Stimulated activated naive CD4-positive, alpha-beta T cell (primary cell): ENCODE measurements at places on chromosomes 4 and X.

DNA sequence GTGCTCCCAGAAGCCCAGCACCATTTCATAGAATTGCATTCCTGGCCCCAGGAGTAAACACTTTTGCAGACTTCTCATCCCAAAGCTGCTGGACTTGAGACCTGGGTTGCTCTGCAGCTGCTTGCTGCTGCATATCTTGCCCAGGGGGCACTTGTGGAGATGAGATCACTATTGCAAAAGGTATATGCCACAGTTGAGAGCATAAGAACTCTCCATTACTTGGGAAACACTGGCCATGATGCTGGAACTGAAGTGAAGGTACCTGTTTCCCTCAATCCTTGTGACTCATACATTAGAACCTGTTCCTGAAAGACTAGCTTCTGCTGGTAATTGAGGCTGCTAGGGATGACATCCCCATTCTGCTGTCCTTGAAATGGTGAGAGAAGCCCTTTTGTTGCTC is 43.1 kb upstream of the WDR1 start:
- DNase-seq: no peak

GRCh38 chr4:141180991-141181761 is 39.5 kb upstream of the ZNF330 start:
- no peak for DNase-seq

- DNase-seq: no peak
Observed at GRCh38 chrX:132831336-132831973, 127.0 kb downstream of the HS6ST2 start.

DNA sequence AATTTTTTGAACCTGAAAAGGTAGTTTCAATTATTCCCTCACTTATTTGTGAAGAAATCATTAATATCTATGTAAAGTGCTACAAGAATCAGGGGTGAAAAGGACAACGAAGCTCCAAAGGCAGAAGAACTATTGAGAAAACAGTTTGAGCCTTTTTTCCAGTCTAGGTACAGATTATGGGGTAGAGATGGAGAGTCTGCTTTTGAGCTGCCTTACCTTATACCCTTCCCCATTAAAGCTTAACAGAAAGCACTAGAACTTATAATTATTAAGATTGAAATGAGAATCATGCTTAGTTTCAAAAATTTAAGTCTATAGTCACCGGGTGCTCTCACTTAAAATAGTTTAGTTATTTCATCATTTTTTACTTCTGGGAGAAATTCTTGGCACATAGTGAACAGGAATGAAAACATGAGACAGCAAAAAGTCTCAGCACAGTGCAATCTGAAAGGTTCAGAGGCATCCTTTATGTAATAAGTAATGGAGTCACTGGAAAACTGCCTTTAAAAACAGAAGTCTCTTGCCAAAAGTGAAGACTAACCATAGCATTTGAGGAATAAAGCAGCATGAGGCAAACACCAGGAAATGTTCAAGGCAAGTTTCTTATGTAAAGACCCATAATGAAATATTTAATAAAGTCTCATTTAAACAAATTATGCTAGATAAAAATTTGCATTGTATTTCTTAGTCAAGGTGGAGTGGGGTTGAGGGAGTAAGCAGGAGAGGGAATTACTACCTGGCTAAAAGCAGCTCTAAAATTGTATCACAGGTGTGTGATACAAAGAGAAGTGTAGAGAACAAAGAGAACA is 5.1 kb upstream of the DCLK2 start:
- DNase-seq: no peak

- DNase-seq: no peak
Observed at GRCh38 chrX:52277666-52278065, 91.2 kb upstream of the XAGE2 start.

DNA sequence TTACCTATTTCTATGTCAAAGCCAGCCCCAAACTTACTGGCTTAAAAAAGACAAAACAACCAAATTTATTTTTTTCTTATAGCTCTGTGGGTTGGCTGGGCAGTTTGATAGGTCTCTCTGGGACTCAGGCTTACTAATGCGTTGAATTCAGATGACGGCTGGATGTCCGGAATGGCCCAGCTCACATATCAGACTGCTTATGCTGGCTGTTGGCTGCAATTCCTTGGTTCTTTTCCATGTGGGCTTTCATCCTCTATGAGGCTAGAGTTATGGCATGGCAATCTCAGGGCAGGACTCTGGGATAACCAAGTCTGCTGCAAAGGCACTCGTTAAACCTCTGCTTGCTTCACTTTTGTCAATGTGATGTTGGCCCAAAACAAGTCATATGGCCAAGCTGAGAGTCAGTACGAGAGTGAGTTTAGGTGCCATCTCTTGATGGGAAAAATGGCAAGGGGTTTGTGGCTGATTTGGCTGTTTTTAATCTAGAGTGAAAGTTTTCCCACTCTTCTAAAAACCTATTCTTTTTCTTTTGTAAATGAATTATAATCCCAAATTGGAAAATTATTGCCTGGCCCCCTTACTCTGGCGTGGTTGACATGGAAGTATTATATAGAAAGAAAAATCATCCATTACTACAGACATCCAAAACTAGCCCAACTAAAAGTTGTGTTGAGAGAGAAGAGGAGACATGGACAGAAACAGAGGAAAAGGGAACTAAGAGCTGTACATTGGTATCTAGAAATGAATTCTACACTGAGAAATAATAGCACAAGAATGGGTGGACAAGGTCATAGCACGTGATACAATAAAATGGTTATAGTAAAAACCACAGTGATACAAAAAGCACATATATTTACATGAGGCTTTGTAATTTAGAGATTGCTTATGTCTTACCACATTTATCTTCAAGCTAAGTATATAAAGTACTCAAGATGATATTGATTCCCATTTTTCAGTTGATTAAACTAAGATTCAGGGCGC is 6.6 kb downstream of the PRIMPOL start:
- DNase-seq: no peak

DNA sequence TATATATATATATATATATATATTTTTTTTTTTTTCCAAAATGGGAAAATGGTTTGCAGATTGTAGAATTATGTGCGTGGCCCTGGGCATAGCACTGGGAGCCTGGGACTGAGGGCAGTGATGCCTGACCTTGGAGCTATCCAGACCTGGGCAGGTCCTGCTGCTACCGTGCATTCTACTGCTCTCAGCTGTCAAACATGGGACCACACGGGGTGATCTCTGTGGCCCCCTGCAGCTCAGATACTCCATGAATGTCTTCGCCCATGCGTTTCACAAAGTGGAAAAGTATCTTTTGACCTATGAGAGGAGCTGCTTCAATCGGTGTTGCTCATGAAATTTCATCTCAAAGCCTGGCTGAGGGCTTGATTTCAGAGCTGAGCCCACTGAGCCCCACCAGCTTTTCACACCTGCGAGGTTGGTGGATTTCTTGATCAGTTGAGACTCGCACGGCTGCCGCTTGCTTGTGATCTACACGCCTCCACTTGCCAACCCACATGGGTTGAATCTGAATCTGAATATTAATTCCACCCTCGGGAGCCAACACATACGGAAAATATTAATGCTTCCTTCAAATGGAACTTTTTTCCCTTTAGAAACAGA is 35.7 kb downstream of the ING2 start:
- DNase-seq: no peak

DNA sequence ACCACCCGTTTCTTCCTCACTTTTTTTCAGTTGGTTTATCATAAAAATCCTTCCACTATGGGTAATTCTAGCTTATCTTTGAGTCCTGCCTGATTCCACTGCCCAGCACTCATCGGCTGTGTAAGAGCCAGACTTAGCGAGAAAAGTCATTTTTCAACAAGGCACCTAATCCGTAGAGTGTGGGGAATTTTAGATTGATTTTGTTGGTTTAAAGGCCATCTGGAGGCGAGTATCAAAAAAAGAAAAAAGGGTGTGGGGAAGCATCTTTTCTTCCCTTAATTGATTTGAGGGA is 134.4 kb downstream of the TET2 start:
- DNase-seq: no peak

DNA sequence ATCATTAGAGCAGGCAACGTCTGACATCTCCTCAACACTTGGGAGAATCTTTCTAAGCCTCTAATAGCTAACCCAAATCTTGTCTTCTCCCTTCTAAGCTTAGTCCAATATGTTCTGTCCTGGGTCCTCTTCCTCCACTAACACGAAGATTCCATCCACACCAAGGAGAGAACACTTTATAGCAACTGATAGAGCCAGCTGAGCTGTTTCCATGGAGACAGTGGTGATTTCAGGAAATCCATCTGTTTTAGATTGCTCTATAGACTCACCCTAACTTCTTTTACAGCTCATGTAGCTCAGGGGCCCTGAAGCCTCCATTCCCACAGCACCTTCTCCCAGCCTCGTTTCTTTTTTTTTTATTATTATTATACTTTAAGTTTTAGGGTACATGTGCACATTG is 37.4 kb downstream of the SCD5 start:
- DNase-seq: no peak

DNA sequence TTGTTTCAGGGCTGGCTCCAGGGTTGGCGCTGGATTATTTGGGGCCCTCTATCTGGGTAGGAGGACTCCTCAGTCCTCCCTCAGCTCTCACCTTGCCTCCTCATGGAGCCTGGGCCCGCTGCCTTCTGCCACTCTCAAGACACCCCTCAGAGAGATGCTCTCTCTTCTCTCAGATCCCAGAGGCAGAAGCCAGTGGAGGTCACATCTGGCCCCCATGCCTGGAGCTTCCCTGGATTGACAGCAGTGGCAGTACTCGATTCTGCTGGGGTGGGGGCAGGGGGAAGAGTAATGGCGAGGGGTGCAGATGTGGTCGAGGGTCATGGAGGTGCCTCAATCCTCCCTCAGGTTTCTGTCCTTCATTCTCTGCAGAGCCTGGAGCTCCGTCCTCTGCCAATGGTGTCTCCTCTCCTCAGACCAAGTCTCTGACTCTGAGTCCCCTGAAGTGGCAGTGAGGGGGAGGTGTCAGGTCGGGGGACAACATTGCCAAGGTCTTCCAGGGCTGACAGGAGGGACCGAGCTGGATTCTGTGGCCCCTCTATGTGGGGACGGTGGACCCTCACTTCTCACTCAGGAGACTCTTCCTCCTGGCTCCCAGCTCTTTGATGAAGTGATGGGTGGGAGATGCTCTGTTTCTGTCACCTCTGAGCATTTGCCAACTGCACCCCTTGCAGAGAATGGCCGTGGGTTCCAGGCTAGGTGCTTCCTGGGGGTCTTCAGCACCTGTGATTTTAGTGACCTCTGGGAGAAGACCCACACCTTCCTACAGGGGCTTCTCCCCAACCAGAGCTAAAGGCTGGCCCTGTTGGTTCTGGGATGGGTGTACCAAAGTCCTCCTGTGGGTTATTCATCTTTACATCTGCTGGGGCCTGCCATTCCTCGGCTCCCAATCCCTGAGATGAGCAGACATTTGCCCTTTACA is 10.9 kb upstream of the HSFX1 start:
- no peak for DNase-seq

- DNase-seq: no peak
Observed at GRCh38 chrX:151099001-151099400, 77.4 kb upstream of the GPR50 start.

DNA sequence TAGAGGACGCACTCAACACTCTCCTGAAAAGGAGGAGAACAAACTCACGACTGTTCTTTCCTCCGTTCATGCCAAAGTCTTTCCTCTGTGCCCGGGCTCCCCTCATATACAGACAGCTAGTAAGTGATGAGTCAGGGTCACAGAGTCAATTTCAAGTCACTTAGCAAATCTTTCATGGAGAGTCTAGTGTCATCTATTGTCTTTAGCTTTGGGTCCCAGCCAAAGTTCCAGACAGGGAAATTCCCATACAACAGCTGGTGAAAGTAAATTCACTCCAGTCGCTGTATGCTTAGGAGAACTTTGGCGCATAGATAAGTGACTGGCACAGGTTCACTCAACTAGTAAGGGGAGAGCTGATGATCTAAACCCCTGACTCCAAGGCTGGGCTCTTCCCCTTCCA is 226.5 kb downstream of the MID1 start:
- no peak for DNase-seq

GRCh38 chr4:22680065-22680642 is 12.6 kb upstream of the GBA3 start:
- DNase-seq: no peak

DNA sequence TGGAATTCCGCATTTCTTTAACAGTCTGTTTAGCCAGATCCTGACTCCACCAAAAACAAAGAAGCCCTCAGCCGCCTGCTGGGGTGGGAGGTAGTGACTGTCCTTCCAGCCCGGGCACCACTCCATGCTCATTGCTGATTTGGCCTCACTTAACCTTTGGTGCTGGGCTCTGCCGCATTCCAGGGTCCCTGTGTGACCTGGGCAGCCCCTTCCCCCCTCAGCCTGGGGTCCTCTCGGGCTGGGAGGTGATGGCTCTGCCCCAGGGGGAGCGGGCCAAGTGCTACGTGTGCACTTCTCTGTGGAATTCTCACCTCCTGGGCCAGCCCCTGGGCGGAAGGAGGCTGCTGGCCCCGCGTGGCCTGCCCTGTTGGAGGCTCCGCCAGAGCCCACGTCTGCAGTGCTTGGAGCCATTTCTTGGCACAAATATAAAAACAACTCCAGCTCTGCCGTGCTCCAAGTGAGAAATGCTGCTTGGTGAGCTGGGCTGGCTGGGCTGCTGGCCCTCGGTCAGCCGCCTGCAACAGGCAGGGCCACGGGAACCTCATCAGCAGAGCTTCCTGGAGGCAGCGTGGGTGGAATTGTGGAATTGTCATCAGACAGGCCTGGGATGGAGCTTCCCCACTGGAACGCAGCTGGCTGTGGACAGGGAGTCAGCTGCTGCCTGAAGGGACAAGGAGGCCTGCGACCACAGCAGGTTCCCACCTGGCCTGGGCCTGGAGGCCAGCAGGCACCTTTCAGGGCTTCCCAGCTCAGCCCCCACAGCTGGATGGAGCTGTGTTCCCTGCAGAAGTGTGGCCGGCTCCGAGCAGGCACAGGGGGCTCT is 66.0 kb downstream of the TRMT44 start:
- no peak for DNase-seq

DNA sequence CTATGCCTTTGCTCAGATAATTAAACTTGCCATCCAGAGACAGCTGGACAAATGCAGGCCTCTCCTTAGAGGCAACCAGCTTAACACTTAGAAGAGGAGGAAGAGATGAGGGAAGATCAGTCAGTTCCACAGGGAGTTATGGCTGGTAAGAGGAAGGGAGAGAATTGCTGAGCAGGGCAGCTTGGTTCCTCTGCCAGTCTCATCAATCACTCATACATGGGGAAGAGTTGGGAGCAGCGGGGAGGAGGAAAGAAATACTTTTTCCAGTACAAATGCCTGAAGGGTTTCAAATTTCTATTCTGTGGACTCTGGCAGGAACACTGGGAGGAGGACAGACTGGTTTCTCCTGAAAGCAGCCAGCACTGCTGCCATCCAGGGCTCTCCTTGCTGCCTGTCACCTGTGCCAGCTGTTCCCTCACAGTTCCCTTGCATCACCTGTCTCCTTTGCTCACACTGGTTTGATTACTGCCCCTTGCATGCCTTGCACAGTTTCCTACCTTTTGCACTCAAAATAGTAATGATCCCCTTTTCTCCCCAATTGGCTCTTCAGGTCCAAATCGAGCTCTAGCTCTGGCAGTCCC is 59.5 kb downstream of the PGRMC2 start:
- DNase-seq: no peak

DNA sequence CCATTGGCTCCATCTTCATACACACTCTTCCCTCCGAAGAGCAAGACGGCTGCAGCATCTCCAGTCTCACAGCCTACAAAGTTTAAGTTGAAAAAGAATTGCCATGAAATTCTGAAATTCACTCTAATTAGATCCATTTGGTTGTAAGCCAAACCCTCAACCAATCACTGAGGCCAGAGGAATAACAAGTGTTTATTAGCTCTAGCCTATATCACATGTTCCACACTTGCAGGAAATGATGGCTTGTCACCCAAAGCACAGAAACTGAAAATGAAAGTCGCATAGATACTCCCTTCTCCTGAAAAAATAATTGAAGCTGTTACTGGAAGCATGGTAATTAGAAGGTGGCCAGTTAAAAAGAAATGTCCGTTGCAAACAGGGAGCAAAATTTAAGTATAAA is 1071.8 kb downstream of the CCSER1 start:
- DNase-seq: no peak
